ENCODE measurements at places on chromosomes 6 and 20.

DNA sequence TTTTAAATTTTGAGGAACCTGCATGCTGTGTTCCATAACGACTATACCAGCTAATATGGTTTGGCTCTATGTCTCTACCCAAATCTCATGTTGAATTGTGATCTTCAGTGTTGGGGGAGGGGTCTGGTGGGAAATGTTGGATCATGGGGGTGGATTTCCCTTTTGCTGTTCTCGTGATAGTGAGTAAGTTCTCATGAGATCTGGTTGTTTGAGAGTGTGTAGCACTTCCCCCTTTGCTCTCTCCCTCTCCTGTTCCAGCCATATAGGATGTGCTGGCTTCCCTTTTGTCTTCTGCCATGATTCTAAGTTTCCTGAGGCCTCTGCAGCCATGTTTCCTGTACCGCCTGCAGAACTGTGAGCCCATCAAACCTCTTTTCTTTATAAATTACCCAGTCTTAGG is 61.8 kb upstream of the NEDD9 start:
- DNase-seq = no peak

GRCh38 chr20:3966571-3966970 is 48.8 kb downstream of the RNF24 start:
- DNase-seq = no peak

GRCh38 chr20:32625996-32626395 is 40.9 kb upstream of the NOL4L start:
- no peak for DNase-seq

GRCh38 chr20:32238483-32239425 is 31.1 kb downstream of the POFUT1 start:
- DNase-seq = no peak

DNA sequence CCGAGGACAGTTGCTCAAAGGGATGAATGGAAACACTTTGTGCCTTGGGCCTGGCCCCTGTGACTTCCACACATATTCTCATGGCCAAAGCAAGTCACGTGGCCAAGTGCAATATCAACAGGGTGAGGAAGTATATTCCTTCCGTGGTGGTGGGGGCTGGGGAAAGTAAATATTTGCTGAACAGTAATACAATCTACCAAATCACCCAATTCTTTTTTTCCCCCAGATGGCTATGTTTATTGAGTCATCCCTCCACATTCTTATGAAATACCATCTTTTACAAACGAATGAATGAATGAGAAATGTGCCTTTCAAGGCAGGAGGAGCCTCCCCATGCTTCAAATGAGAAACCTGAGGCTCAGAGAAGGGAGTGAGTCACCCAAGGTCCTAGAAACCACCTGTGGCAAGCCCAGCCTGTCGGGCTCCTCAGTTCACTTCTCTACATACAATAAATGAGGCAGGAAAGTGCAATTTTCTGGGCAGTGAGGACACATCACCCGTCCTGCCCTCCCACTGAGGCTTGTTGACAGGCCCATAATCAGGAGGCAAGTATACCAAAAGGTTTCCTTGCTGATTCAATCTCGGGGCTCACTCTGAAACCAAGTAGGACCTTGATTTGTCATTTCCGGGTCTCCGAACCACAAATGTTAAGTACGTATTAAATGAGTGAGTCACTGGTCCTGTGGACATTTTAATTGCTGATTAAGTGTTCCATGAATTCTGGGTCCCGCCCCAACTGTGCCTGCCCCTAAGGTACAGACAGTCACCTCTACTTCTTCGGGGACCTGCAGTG is 25.3 kb upstream of the TOP1 start:
- peak; percentile 92 for DNase-seq

DNA sequence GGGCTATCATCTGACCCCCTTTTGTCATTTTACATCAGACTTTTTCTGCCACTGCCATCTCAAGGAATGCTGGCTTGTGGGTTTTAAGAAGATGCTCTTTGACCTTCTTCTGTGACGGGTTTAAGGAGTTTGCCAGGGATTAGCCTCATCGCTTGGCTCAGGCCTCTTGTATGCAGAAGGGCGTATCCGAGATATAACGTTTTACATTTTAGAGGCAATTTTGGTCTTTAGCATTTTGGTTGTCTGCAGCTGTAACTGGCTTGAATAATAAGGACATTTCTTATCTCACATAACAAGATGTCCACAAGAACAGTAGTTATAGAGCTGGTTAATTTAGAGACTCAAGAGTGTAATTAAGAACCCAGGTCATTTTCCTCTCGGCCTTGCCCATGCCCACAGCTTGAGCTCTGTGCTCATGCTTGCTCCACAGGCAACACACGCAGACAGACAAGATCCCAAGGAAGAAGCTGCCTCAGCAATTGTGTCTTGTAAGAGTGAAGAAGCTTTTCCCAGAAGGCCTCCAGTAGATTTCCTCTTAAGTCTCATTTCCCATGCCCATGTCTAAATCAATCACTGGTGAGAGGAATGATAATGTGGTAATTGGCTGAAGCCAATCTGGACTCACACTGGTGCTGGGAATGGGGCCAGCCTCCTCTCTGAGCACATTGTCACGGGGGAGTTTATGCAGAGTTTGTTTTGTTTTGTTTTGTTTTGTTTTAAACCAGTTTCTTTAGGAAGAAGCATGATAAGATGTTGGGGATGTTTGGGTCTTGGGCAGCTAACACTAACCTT is 36.8 kb downstream of the PTCHD4 start:
- DNase-seq = no peak

DNA sequence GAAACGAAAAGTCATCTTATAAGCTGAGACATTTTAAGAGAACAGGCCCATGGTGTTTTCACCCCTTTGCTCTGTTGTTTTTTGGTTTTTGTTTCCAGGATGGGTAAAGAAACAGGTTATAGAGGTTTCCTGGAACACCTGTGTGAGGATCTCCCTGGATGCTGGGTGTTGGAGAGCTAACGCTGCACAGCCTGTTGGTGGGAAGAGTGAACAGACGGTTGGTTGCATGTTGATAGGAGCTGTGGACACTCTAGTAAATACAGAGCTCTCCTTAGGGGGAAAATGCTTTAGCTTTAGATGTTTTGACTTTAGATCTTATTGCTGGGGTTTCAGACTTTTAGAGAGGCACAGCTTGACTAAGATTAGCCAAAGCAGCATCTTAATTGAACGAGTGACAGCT is 235.2 kb downstream of the SOX4 start:
- no peak for DNase-seq

- DNase-seq = no peak
These were observed 6.4 kb upstream of the TRIM40 start for GRCh38 chr6:30129265-30130178.

GRCh38 chr6:81731814-81732213 is 20.7 kb downstream of the TENT5A start:
- DNase-seq = no peak

- DNase-seq = no peak
These were observed 70.3 kb downstream of the CDK19 start for GRCh38 chr6:110744991-110745390.

DNA sequence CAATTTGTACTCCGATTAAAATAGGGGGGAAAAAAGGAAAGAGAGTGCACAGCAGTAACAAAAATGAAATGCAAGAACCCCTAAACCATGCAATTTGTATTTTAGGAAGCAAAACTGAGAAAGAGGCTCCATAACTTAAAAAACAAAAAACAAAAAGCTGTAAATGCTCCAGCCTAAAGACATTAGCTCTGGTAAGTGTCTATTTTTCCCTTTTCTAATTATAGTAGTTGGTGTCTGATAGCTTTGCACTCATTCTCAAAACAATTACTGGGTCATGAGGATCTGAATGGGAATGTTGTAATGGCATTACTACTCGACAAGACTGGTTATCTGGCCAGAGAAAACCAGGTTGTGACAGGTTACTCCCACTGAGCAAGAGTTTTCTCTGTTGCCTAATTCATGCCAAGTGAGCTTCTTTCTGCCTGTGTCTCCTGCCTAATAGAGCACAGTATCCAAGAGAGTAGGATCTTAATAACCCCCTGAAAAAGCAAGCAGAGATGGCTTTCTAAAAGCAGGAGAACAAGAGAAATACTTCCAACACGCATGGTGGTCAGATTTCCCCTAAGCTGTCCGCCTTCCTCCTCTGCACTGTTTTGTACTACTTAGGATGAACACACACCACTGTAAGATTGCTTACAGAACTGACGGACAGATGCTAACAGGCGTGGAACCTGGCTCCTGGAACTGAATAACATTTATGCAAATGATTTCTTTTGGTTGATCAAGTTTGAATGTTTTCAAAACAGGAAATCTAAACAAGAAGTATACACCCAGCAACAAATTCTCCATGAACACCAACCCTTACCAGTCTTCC is 86.4 kb downstream of the FKBP5 start:
- no peak for DNase-seq

DNA sequence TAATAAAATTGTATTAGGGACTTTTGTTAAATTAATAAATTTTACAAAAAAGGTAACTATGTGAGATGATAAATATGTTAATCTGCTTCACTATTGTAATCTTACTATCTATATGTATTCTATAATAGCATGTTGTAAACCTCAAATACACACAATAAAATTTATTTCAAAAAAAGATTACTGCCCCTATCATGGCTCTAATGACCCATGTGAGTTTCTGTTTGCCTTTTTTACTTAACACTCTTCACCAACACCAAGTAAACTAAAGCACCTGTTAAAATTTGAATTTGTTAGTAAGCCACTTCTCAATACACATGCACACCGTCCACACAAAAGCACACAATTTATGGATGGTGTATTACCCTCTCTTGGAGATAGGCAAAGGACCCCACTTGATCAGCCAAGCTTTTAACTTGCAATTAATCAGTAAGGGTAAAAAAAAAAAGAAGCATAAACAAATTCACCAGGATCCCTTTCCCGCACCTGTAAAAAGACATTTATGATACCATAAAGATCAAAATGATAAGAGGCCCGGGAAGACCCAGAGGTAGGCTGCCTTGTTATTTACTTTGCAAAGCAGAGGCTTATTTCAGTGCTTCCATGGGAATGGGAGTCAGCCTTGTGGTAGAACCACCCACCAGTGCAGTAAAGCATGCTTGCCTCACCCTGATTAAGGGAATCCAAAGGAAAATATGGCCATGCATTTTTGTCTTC is 28.6 kb upstream of the PKHD1 start:
- DNase-seq = no peak

DNA sequence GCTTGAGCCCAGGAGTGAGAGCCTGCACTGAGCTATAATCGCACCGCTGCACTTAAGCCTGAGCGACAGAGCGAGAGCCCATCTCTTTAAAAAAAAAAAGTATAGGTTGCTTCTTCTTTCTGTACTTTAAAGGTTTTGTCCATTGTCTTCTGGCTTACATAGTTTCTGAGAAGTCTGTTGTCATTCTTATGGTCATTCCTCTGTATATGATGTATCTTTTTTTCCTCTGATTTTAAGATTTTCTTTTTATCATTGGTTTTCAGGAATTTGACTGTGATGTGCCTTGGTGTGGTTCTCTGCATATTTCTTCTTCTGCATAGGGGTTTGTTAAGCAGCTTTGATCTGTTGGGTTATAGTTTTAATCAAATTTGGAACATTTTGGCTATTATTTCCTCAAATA is 29.1 kb downstream of the QRSL1 start:
- DNase-seq = no peak

DNA sequence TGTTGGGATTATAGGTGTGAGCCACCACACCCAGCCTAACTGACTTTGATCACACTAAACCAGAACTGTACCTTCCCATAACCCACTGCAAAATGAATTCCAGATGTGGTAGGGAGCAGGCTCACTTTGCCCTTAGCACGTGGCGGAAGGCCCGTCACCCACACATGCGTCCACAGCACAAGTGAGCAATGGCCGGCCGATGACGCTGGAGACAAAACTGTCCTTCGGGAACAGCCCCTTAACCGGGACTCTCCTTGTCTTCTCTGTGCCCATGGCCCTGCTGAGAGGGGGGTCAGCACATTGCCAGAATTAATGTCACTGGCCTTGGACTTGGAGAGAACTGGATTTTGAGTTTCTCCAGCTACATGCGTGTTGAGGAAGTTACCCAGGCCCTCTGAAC is 107.2 kb downstream of the TOX2 start:
- no peak for DNase-seq

DNA sequence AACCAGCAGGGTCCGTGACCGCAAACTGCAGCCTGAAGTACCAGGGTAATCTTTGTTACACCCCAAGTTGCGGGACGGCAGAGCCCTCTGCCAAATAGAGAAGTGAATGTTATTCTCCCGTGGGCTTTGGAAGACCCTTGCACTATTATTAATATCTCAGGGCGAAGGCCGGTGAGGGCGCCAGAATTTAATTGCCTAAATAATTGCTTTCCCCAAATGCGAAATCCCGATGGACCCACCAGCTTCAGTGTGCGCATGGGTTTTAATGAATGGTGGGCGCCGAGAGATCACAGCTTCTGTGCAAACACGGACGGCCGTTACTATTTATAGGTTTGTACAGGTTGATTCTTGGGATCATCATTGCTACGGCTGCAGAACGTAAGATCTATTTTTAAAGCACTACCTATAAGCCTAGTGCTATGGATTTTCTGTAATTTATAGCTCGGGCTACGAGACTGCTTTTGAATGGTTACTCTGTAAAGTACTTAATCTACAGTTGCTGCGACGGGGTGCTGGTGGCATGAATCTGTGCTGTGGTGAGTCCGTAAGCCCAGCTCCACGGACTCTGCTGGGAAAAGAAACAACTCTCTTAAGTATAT is 15.2 kb upstream of the PHACTR3 start:
- no peak for DNase-seq

GRCh38 chr20:14334306-14334930 is 3.0 kb downstream of the FLRT3 start:
- DNase-seq = peak; percentile 11

DNA sequence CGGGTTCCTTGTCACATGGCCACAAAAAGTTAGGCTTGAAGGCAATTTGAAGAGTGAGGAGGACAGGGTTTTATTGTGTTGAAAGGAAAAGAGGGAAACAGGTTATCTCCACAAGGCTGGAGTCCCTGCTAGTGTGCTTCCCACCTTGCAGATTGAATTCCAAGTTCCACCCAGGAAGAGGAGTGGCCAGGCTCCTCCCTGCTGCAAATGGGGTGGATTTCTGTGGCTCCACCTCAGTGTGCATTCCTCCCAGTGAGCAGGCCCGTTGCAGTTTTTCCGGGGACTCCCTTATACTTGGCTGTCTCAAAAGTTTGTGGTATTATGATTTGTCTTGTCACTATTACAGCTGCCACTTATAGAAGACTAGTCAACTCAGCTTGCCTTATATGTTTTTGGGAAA is 281.8 kb upstream of the PLCB4 start:
- DNase-seq = no peak

- no peak for DNase-seq
These were observed 22.9 kb downstream of the STX7 start for GRCh38 chr6:132490024-132490423.

- no peak for DNase-seq
These were observed 195.6 kb upstream of the CNR1 start for GRCh38 chr6:88361754-88362153.
